ENCODE measurements at places on chromosomes 1 and 21.

- no peak for DNase-seq
Measured at GRCh38 chr1:167344112-167344511, 123.4 kb downstream of the POU2F1 start.

- no peak for DNase-seq
Measured at GRCh38 chr1:22163564-22163963, 20.7 kb upstream of the WNT4 start.

DNA sequence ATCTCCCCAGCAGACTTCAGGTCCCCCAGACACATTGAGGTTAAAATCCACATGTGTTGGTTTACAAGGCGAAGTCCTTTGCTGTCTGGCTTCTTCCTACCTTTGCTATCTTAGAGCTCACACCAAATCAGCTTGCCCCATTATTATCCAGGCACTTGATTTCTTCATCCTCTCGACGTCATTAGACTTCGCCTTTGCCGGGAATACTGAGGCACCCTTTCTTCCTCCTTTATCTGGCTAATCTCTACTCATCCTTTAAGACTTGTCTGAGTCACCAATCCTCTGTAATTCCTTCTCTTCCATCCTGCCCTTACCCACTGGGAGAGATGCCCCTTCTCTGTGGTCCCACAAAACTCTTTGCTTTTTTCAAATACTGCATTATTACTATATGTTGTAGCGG, 9.2 kb upstream of the XCL2 start:
- DNase-seq: no peak

DNA sequence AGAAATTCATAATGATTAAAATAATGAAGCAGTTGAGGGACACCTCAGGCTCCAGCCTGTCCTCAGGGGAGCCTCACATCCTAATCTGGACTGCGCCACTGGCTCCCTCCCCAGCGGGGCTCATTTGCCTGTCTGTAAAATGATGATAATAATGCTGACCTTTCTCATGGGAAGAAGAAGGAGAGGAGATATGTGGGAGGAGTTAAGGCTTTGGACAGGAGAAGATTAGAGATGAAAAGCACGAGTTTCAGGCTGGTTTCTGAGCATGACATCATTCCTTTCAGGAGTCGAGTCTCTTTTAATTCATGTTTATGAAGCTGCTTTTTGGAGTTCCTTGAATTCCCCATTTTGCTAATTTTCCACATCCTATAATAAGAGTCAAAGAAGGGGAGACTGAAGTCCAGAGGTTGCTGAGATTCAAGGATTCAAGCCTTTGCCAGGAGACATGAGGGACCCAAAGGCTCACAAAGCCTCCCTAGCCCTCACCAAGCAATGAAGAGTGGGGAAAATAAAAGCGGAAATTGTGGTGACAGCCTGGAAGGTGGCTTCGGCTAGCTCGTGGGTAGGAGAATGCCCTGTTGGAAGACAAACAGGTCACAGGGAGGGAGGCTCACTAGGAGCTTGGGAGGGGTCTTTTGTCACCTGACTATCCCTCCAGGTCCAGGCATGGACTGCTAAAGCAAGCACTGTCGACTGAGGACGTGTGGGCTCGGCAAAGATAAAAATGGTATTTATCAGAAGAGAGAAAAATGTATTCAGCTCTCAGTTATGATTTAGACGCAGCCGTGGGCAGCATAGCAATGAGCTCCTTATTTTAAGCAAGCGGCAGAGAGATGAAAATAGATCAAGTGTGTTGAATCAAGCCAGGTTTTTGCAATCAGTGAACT, 27.5 kb upstream of the STMN1 start:
- no peak for DNase-seq

DNA sequence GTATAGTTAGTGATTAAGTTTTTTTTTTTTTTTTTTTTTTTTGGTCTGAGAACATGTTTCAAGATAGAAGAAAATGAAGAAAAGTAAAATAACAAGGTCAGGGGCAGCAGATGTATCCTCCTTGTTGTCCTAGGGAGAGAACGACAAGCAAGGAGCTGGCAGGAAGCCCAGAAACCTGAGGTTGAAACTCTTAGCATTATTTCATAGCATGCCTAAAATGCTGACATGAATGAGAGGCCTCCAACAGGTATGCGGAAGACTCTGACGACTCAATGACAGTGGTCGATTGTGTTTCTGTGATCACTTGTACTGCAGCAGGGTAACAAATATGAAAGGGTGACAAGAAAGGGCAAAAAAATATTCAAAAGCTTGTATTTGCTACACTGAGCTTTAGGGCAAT, 415.9 kb downstream of the PLA2G4A start:
- no peak for DNase-seq

DNA sequence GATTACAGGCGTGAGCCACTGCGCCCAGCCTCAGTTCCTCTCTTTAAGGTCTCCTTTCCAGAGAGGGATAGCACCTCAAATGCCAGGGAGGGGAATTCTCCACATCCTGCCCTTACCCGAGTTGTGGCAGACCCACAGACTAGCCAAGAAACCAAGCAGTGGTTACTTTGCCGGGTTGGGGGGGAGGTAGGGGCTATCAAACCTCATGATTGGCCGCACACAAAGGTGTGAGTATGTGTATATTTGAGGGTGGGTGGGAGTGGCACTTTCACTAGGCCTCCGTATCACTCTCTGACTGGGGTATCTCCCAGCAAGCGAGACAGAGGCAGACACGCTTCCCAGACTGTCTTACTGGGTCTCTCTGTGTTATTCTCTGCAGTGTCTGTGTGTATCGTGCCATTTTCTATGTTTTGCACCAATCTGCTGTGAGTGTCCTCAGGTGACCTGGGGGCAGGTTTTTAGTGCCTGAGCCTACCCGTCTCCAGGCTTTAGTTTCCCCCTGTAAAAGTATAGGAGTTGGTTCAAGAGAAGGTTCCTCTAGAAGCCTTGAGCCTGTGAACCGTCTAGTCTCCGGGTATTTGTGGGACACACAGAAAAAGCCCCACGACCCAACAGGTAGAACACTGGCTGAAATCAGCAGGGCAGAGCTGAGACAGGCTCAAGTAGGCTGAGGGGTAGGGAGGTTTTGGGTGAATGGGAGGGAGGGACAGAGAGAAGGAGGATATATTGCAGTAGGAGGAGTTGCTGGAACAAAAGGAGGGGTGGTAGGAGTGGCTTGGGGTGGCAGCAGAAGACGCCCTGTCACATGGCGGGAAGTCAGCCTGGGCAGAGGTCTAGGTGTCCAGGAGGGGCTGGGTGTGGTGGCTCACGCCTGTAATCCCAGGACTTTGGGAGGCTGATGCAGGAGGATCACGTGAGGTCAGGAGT, 10.3 kb downstream of the LMNA start:
- peak; percentile 44 for DNase-seq

DNA sequence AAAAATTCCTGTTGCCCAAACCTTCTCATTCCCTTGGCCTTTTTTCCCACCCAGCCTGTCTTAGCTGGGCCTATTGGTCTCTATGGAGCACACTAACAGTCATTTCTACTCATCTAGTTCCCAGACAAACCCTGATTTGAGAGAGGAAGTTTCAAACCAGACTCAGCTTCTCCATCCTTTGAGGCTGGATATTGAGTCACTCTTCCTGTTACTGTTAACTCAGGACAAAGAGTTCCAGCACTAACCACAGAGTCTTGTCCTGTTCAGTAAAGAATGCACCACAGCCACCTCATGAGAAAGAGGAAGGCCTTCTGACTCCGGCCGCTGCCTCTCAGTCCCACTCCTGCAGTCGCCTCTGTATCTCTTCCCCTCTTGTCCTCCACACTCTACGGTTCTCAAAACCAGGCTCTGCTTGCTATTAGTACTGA, 137.8 kb downstream of the PTPRC start:
- DNase-seq: no peak
